ENCODE measurements at places on chromosomes 5 and 9. TPM values are rescaled to one million over a fixed set of nuclear protein-coding genes. Genes with fewer than 3 reads are reported as not detected.

The C5orf52 gene
- total RNA-seq, result not detected

The MTRR gene
- 24.5 TPM for total RNA-seq

The ZNF367 gene
- 6.9 TPM for total RNA-seq

The F12 gene
- total RNA-seq, result 16.5 TPM

The SLC36A1 gene
- total RNA-seq, result 7.3 TPM

DNA sequence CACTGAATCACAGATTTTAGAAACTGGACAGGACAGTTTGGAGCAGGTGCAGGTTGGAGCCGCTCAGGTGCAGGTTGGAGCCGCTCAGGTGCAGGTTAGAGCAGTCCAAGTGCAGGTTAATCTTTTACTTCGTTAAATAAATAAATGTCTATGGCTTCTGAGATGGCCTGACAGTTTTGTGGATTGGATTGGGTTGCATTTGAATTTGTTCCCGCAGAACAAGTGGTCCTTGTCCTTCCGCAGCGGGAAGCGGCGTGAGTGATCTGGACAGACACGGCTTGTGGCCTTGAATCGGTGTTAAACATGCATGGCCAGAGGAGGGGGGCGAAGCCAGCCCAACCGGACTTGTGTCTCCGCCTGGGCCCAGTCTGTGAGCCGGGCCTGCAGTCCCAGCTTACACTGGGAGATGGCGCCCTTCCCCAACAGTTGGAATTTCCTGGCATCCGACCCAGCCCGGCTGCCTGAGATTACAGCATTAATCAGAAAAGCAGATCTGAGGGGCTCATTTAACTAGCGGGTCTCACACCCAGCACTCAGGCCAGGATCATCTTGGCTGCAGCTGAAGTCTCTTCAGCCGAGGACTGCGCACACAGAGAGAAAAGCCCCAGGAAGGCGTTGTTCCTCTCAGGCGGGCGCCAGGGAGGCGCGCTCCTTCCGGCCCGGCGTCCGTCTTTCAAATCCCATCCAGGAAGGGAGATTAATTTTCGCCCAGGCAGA, 1.5 kb upstream of the OLFM1 start:
- DNase-seq, result no peak

DNA sequence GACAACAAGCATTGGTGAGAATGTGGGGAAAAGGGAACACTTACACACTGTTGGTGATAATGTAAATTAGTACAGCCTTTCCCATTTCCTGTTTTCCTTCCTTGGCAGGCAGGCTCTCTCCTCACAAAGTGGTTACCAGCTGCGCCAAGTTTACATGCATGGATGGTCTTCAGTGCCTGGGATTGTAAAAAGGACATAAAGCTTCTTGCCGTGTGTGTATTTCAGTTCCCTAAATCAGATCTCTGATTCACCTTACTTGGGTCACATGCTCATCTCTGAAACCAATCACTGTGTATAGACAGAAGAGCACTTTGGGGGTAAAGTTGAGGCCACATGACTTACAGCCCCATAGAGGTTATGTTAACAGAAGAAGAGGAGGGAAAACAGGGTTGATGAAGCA, 92.8 kb downstream of the CAVIN4 start:
- no peak for DNase-seq

- no peak for DNase-seq
Measured at GRCh38 chr5:14003513-14003912, 59.0 kb upstream of the DNAH5 start.

- no peak for DNase-seq
Measured at GRCh38 chr9:107488375-107489143, 1.0 kb downstream of the KLF4 start.

- no peak for DNase-seq
Measured at GRCh38 chr9:91042541-91042940, 240.9 kb downstream of the SYK start.

- DNase-seq, result no peak
Measured at GRCh38 chr5:36598045-36598444, 8.4 kb upstream of the SLC1A3 start.

- DNase-seq, result no peak
Measured at GRCh38 chr9:17622749-17623148, 43.9 kb downstream of the SH3GL2 start.

DNA sequence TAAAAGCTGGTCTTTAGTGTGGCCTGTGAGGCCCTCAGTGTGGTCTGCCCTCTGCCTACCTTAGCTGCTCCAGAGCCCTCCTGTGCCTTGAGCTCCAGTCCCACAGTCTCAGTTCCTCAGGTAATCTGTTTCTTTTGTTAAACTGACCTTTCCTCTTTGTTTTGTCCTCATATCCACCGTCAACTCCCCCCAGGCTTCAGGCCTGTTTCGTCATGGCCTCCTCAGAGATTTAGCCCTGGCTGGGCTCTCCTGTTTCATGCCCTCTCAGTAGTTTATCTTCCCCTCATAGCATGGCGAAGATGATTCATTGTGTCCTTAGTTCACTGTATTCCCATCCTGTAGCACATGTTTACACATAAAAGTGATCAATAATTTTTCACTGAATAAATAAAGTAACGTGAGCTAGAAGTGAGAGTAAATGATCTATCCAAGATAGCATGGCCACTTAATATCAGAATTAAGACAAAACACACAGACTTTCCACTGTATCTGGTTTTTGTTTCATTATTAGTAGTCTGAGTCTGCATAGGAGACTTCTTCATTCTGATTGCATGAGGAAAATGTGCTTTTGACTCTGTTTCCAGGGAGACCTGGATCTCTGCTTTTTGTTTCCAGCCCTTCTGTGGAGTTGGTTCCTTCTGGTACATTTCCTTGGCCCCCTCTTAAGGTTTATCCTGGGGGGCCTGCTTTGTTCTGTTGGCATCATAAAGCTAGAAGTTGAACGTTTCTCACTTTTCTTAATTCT, 70.5 kb downstream of the SNX24 start:
- no peak for DNase-seq

DNA sequence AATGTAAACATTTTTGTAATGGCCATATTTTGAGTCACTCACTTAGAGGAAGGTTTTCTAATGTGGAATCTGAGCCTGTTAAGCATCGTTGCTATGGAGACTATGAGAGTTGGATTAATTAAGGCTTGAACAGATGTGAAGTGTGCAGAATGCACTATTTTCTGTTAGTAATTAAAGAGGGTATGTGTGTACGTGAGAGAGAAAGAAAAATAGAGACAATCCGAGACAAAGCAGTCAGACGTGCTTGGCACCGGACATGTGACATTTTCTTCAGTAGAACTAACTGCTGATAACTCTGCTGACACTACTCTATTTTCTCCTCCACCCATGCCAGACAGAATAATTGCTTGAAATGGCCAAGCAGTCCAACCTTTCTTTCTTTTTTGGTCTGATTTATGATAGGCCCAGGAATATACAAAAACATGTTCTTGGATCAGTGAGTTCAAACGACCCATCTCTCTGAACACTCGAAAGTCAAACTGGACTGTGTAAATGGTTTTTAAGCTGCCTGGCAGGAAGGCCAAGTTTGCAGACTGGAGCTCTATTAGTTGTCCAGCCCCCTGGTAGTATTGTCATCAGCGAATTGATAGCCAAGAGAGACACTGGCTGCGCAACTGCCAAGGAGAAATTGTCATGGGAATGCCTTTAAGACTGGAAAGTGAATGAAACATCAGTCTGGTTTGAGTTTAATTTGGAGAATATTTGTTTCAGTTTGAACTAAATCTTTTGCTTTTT, 322.1 kb downstream of the ARHGEF28 start:
- DNase-seq, result no peak

- DNase-seq, result no peak
Measured at GRCh38 chr9:137511758-137512463, 38.3 kb downstream of the PNPLA7 start.

- DNase-seq, result no peak
Measured at GRCh38 chr5:119276978-119277377, 78.8 kb upstream of the TNFAIP8 start.

GRCh38 chr5:89929173-89929572, 480.4 kb downstream of the CETN3 start:
- no peak for DNase-seq

- DNase-seq, result no peak
Measured at GRCh38 chr9:127930231-127931091, at the start of gene PIP5KL1. PIP5KL1 (minus strand) TSS chr9:127930777; CDS start chr9:127930752, 25 bp downstream.
